ENCODE measurements at places on chromosomes 4 and X.
A peak's percentile ranks its signal among the peaks of the same experiment; 100 is the strongest.

GRCh38 chrX:1462596-1463251 is 10.0 kb upstream of the ASMTL start:
- no peak for DNase-seq

DNA sequence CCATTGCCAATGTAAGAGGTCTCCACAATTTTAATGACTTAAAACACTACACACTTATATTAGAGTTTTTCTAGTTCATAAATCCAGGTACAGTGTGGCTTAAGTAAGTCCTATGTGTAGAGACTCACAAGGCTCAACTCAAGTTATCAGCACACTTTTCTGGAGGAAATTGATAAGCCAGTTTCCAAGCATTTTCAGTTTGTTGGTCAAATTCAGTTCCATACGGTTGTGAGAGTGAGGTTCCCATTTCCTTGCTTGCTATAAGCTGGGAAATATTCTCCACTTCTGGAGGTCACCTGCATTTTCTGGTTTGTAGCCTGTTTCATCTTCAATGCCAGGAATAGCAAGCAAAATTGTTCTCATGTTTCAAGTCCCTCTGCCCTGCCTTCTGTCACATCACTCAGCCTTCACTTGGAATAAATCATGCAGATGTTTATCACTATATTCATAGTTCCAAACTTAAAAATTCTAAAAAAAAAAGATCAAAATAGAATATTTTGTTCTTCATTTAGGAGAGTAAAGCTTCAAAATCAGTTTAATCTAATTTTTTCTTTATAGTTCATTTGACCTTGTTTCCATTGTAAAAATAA is 1137.5 kb upstream of the INTU start:
- DNase-seq, result peak; percentile 33

- no peak for DNase-seq
These were observed 58.4 kb upstream of the COX18 start for GRCh38 chr4:73127839-73128453.

GRCh38 chr4:78706302-78706701 is 69.8 kb upstream of the BMP2K start:
- DNase-seq, result no peak

DNA sequence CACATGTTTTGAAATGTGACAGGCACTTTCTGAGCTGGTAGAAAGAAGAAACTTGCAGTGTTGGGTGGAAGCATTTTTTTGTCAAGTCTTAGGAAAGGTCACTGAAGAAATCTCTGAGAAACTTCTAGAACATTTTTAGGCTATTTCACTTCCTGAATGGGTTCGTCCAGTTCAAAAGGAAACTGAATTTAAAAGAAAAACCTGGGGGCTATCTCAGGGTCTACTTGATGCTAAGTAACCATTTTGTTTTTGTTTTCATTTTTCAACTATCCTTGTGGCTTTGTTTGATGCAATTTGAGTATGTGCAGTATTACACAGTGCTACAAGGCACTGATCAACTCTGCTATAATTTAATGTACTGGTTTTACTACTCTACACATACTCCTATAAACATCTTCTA is 34.0 kb upstream of the AMOT start:
- DNase-seq, result no peak

All from CMK (cell line).